ENCODE measurements at places on chromosomes 12 and 14. TPM values are rescaled to one million over a fixed set of nuclear protein-coding genes. Genes with fewer than 3 reads are reported as not detected.

GRCh38 chr12:118827606-118828005, 153.7 kb upstream of the SRRM4 start:
- DNase-seq, result no peak

DNA sequence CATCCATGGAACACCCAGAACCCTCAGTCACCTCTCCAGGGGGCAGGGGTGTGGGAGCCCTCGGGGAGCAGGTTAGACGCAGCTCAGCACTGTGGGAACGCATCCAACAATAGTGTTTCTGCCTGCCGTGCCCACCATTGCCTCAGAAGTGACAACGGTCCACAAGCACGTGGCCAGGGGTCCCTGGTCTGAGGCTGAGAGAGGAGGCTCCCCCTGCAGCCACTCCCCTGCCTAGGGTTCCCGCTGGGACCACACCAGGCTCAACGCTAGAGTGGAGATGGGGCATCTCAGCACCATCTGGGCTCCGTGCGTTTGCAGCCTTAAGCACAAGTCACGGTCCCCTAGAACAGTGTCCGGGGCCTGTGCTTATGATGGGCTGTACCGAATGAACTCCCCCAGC, 62.7 kb downstream of the TESC start:
- DNase-seq, result no peak

GRCh38 chr12:3242199-3242863, 165.2 kb downstream of the TSPAN9 start:
- no peak for DNase-seq

GRCh38 chr12:112927475-112927874, 10.8 kb upstream of the OAS3 start:
- DNase-seq, result no peak

DNA sequence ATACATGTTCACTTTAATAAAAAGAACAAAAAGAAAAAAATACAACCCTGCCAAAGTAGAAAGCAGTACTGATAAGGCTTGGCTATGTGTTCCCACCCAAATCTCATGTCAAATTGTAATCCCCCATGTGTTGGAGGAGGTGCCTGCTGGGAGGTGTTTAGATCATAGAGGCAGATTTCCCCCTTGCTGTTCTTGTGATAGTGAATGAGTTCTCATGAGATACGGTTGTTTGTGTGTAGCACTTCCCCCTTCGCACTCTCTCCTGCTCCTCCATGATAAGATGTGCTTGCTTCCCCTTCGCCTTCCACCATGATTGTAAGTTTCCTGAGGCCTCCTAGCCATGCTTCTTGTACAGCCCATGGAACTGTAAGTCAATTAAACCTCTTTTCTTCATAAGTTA, 59.9 kb downstream of the USP15 start:
- DNase-seq, result no peak

GRCh38 chr14:79639613-79640012, 571.7 kb downstream of the DIO2 start:
- no peak for DNase-seq

GRCh38 chr12:26768611-26769603, 64.1 kb downstream of the ITPR2 start:
- DNase-seq, result no peak

Gene NEUROD4
- total RNA-seq, result not detected

DNA sequence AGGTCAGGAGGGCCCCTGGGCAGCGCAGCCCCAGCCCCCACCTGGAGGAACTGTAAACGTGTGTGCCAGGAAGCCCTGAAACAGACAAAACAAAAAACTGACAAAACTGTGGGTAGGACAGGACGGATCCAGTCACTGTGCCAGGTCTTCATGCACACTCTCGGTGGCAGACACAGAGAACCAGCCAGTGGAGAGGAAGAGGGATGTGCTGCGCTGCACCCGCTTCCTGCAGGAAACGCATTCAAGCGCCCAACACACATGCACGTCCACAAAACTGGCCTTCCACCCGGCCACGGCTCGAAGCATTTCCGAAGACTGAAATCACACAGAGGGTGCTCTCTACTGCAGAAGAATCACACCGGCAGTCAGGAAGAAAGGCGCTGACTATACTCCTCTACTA, 16.9 kb downstream of the BRF1 start:
- DNase-seq, result no peak

Gene KRT82
- not detected for total RNA-seq

DNA sequence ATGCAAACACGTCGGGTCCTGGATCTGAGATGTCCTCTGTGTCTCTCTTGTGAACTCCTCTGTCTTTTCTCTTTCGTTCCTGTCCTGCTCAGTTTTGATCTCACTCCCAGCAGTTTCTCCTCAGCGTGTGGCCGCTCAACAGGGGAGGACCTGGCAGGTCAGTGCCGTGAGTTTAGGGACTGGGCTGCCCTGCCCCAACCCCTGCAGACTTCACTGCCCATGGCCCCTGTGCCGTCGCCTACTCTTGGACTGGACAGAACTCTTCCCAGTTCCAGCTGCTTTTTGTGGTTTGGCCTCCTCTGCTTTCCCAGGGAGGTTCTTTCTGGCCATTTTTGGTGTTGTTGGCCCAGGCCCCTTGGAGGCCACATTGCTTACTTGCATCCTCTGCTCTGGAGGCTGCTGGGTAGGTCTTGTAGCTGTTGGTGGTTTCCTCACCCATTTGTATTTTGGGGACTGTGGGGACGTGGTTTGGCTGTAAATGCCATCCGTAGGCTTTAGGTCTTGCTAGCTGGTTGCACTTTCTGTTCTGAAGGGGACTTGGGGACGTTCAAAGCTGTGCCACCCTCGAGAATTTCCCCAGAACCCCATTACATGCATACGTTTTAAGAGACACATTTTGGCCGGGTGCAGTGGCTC, 20.0 kb upstream of the DNAH10 start:
- DNase-seq, result no peak

GRCh38 chr12:905261-906031, 44.0 kb downstream of the RAD52 start:
- no peak for DNase-seq

DNA sequence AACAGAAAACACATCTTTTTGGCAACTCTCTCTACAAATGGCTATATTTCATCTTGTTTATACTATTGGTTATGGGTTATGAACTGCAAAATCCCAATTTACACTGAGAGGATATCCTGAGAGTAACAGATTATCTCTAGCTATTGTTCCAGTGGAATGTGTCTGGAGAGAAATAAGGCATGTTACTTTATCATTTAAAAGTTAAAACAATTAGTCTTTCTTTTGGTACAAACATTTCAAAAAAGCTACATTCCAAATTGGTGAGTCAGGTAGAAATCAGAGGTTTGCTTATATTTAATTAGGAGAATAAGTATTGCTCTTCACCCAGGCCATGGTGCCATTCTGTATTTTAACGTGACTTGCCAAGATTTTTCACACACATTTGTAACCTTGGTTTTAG, 411.6 kb downstream of the CCER1 start:
- no peak for DNase-seq

DNA sequence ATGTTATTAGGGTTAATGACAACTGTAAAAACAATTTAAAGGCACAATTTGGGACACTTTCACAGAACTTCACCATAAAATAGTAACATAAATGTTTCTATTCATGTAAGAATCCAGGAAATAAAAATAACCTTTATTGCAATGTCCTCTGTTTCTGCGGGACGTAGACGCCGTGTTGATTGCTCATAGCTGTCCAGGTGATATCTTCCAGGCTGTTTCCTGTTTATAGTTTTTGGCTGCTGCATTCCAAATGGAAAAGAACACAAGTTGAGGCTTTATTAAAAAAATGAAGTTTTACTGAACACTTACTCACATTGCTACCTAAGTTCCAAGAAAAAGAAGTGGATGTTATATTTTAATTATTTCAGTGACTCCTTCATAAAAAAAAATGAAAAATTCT, 58.6 kb downstream of the ABCC9 start:
- DNase-seq, result no peak

GRCh38 chr14:22231018-22231417, 358.0 kb downstream of the DAD1 start:
- no peak for DNase-seq

- no peak for DNase-seq
These were observed 24.8 kb downstream of the ALDH2 start for GRCh38 chr12:111791507-111791906.

DNA sequence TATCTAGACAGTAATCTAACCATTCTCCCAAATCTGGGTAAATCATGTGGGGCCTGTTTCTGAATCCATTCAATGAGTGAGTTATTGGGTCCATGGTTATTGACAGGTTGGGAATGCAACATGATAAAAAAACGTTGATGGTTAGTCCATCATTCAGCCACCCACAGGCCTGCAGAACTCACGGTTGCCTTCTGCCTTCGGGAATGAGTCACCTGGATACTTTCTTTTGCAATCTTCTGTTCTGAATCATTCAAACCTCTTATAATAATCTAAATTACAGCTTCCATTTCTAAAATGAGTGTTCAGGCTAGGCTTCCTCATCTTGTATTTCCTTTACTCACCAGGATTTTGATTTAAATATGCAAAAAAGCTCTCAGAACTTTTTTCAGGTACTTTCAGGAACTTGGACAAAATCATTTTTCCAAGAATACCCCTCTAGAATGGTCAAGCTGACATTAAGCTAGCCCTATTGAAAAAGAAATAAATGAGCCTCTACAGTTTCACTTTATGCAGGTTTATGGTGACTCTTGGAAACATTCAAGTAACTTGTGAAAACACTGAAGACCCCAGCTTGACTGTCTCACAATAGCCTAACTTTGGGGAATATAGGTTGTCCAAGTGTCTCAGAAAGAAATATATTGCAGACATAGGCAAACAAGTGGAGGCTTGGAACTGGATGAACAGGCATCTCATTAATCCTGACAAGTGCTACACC, 94.4 kb downstream of the KCNK10 start:
- DNase-seq, result no peak

Gene TMPRSS12
- not detected for total RNA-seq

DNA sequence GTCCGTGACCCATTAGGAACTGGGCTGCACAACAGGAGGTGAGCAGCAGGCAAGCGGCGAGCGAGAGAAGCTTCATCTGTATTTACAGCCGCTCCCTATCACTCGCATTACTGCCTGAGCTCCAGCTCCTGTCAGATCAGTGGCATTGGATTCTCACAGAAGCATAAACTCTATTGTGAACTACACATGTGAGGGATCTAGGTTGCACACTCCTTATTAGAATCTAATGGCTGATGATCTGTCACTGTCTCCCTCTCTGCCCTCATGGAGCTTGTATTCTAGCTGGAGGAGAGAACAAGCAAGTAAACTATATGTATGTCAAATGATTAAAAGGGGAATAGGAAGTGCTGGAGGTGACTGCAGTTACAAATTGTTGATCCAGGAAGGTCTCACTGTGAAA, 479.1 kb downstream of the EGLN3 start:
- no peak for DNase-seq

- no peak for DNase-seq
These were observed 66.5 kb downstream of the C2CD5 start for GRCh38 chr12:22477894-22478287.

- no peak for DNase-seq
These were observed 4.7 kb upstream of the SLC2A13 start for GRCh38 chr12:40110586-40110985.

DNA sequence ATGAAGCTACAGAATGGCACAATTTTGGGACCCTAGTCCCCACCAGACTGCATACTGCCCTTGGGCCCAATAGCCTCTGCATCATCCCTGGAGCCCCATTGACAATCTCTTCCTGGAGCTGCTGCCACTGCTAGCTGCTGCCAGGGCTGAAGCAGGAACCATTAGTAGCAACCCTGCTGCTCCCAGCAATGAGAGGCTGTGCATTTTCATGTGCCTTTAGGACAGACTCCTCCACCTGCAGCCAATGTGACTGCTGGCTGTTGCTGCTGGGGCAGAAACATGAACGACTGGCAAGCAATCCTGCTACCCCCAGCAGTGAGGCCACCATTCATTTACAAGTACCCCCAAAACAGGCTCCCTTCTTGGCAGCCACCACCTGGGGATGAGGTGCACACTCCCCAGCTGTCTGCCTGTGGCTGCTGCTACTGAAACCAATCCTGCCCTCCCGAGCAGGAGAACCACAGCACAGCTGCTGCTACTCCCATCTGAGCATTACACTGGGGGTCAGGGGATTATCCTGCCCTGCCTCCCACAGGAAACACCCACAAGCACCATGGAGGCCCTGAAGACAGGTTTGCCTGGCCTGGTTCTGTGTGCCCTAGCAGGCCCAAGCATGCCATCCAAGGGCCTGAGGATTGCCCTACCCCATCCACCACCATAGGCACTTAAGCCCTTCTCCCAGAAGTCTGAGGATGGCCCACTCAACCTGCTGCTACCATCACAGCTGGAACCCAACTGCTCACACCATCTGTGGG, 181.0 kb downstream of the MYRFL start:
- no peak for DNase-seq

- DNase-seq, result peak; percentile 61
These were observed 844 bp downstream of the DPF3 start for GRCh38 chr14:72892879-72893635.

GRCh38 chr14:98914942-98915341, 357.1 kb downstream of the BCL11B start:
- DNase-seq, result no peak

- no peak for DNase-seq
These were observed 114.6 kb upstream of the KRAS start for GRCh38 chr12:25365340-25365730.

Gene PLA2G1B
- total RNA-seq, result not detected

Data from sciatic nerve (tissue), 2 donors.